NCI-H1694 (cell line): ENCODE measurements at places on chromosomes 1 and 21.
A peak's percentile ranks its signal among the peaks of the same experiment; 100 is the strongest.

DNA sequence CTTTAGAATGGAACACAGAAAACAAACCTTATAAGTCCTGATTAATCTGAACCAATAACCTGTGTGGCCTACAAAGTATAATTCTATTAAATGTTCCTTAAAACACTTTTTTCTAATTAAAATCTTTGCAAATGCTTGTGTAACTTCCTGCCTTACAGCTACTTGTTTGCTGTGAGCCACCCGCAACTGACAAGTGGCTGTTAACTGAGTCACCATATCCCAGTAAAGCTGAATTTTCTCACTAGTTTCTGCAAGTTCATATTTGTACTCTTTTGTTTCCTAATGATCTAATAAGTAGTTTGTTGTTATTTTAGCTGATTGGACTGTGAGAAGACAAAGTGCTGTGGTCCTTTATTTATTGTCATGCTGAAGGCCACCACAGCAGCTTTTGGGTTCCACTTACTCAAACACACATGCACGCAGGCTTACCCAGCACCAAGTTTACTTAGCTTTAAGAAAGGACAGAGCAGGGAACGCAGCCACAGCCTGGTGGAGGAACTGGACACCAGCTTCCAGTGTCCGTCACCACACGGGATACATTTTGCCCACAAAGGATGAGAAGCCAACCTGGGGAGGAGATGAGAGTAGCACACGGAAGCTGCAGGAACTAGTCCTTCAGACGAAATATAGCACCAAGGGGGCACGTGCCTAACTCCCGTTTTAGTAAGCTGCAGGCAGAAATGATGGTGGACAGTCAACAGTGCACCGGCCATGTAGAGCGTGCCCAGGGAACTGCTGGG lies 47.8 kb downstream of the LCA5L start:
- DNase-seq, result no peak

DNA sequence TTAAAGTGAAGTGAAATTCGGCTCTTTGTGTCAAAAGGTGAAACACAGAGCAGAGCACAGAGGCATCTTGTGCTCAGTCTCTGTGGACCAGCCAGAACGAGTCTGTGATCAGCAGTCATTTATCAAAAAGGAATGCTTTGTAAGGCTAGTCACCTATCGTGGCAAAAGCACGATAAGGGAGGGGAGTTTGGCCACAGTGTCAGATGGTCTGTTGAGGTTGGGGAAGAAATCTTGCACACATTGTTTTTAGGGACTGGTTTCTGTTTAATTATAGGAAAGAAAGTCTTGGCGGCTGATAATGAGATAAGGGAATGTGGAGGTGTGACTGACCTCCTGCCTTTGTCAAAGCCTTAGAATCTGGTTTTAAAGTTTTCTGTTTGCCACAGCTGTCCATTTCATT lies 58.2 kb upstream of the KIAA1614 start:
- DNase-seq, result no peak

GRCh38 chr21:41741253-41742072 lies 25.4 kb downstream of the RIPK4 start:
- no peak for DNase-seq

- DNase-seq, result no peak
Measured at GRCh38 chr1:177798614-177799013, 171.2 kb downstream of the SEC16B start.

GRCh38 chr21:17667256-17667655 lies 54.6 kb upstream of the BTG3 start:
- no peak for DNase-seq

- DNase-seq, result no peak
Measured at GRCh38 chr1:56978819-56979218, 13.0 kb upstream of the C8B start.

- peak; percentile 5 for DNase-seq
Measured at GRCh38 chr1:60126723-60127122, 53.2 kb upstream of the C1orf87 start.

- DNase-seq, result no peak
Measured at GRCh38 chr1:24991697-24992096, 61.6 kb upstream of the RUNX3 start.

- no peak for DNase-seq
Measured at GRCh38 chr1:47767741-47768100, 229.5 kb downstream of the TRABD2B start.

DNA sequence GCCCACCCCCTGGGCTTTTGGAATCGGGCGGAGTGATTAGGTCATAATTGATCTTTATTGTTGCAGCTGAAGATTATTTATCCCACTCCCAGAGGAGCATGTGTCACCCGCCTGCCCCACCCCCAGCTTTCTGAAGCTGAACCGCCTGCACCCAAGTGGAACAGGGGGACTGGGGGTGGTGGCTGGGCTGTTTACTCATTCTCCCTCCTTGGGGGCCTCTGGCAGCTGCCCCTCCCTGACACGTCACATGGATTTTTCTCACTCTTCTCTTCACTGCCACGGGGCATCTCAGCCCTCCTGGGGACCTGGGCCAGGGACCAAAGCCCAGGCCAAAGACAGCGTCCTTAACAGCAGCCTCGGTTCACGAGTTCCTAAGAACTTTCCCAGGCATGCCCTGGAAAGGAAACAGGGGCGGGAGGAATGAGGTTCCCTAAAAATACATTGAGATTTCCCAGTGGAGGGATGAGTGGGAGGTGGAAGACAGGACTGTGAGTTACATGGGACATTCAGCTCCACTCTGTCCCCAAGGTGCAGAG lies 31.6 kb upstream of the SOX13 start:
- no peak for DNase-seq

DNA sequence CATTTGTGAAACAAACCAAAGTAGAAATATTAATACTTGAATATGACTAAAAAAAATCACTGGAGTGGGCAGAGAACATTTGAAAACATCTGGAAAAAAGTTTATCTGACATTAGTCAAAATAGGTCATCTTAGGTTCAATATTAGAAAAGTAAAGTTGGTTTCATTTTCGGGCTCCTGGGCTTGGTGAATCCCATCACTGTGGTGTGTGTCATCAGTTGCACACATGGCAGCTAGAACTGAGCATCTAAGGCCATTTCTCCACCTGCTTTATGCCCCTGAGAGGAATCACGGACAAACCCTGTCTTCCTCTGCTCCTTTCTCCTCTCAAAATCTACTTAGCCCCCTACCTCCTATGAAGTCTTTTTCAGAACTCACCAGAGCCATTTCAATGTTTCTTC lies 5.4 kb downstream of the HSD11B1 start:
- DNase-seq, result no peak

GRCh38 chr1:17184822-17185484 lies 20.0 kb upstream of the PADI1 start:
- DNase-seq, result no peak

DNA sequence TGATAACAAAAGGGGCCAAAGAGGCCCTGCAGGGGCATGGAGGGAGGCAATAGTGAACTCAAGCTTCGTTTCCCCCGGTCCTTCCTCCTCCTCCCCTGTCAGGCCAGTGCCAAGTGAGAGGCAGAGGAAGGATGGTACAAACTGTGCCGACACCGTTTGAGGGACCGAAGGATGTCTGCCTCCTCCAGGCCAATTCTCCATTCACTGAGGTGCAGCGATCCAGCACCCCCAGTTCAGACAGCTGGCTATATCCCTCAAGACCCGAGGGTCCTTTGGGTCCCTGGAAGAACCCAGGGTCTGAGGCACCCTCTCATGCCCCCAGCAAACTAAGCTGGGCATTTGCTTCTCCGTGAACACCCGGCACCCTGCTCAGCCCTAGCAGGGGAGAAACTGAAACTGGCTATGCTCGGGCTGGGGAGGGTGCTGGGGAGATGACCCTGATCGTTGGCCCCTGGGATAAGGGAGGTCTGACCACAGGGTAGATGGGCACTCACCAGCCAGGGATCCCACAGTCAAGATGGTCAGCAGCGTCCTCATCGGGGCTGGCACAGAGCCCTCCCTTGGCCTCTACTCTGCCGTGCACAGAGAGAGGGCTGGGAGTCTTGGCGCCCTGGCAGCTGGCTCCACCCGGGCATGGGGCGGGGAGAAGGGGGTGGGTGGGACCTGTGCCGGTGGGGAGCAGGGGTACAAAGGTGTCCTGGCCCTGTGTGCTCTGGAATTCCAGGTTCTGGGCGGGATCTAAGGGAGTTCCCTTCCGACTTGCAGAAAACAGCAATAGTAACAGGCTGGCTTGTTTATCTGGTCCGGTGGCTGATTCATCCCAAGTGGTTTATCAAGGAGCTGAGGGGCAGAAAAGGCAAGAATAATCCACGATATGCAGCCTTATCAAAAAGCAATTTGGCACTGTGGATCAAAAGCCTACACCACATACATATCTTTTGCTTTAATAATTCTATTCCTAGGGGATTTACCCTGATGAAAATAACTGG lies at the start of gene IL22RA1:
Gene IL22RA1 (minus strand): TSS at position 595 of the 989 bp plus-strand sequence. CDS start 58 bp downstream, at position 537.
- no peak for DNase-seq

DNA sequence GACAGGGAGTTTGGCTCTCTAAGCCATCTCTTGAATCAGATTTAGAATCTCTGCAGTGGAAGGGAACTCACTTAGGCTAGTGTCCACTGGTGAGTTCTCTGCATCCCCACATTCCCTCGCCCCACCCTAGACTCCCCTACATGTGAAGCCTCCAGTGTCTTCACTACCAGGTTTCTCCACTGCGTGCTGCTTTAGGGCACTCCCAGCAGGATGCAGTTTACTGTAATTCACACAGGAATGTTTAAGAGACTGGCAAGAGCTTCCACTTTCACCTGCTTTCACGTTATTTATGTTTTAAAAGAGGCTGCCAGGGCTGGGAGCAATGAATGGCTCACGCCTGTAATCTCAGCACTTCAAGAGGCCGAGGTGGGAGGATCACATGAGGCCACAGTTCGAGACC lies 60.2 kb downstream of the KAZN start:
- no peak for DNase-seq

- no peak for DNase-seq
Measured at GRCh38 chr1:185864889-185865517, 130.8 kb downstream of the HMCN1 start.

- DNase-seq, result no peak
Measured at GRCh38 chr1:119291611-119292206, 76.9 kb upstream of the HAO2 start.

GRCh38 chr21:33032434-33033047 lies 6.8 kb downstream of the OLIG2 start:
- DNase-seq, result no peak

DNA sequence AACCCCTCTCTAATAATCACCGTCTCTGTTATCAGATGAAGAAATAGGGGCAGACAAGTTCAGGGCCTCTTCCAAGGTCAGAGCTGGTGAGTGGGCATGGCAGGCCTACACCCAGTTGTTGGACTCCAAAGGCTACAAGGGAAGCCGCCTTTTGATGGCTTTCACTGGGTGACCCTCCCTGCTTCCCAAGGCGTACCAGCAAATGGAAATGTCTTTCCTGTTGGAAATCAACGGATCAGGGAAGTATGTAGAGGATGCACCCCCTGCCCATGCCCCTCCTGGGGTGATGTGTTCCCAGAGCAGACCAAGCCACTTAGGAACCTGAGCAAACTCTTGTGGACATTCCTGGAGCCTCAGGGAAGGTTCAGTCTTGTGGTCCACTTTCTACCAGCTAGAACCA lies 47.4 kb downstream of the LGR6 start:
- DNase-seq, result no peak

GRCh38 chr1:10316752-10317151 lies 82.1 kb upstream of the PGD start:
- DNase-seq, result no peak

GRCh38 chr1:221031458-221032203 lies 152.4 kb downstream of the HLX start:
- no peak for DNase-seq

DNA sequence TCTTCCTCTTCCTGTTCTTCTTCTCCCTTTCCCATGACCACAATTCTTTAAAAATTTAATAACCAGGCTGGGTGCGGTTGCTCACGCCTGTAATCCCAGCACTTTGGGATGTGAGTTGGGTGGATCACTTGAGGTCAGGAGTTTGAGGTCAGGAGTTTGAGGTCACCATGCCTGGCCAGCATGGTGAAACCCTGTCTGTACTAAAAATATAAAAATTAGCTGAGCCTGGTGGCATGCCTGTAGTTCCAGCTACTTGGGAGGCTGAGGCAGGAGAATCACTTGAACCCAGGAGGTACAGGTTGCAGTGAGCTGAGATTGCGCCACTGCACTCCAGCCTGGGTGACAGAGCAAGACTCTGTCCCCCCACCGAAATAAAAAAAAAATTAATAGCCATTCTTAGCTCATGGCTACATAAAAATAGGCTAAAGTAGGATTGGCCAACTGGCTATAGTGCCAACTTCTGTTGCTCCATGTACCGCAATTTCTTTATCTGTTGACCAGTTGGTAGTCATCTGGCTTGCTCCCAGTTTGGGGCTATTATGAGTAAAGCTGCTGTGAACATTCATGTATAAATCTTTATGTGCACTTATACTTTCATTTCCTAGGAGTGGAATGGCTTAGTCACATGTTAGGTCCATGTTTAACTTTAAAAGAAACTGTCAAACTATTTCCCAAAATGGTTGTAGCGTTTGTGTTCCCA lies 136.3 kb downstream of the PEX14 start:
- no peak for DNase-seq

DNA sequence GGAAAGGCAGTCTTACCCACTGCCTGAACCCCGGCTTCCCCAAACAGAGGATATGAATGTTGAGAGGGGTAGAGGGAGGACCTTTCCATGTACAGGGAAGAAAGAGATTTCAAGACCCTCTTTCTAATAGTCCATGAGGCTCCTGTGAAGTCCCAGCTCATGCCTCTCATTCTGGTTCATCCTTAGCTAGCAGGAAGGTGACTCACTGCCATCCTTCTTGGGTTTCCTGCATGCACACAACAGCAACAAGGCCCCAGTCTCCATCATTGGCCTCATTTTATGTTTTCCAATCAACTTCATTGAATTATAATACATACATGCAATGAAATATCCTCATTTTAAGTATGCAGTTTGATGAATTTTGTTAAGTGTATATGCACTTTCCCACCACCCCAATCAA lies 46.2 kb downstream of the SYT2 start:
- no peak for DNase-seq
